ENCODE measurements at places on chromosomes 3 and 15.
A peak's percentile ranks its signal among the peaks of the same experiment; 100 is the strongest.

DNA sequence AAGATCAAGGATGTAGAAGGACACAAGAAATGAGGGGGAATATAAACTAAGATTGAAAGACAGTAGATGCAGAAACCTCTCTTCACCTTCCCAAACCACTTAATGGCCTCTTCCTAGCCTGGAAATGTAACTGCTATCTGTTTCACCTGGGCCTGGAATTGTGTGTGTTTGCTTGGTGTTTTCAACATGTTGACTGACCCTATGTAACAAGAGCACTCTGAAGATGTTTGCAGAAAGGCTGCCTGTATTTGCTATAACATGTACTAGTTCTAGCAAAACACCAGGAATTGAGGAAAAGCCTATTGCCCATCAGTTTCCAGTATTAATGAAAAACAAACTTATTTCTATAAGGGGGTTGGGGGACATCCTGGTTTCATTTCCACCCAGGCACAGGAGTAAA lies 248.3 kb downstream of the WDR72 start:
- DNase-seq: no peak

DNA sequence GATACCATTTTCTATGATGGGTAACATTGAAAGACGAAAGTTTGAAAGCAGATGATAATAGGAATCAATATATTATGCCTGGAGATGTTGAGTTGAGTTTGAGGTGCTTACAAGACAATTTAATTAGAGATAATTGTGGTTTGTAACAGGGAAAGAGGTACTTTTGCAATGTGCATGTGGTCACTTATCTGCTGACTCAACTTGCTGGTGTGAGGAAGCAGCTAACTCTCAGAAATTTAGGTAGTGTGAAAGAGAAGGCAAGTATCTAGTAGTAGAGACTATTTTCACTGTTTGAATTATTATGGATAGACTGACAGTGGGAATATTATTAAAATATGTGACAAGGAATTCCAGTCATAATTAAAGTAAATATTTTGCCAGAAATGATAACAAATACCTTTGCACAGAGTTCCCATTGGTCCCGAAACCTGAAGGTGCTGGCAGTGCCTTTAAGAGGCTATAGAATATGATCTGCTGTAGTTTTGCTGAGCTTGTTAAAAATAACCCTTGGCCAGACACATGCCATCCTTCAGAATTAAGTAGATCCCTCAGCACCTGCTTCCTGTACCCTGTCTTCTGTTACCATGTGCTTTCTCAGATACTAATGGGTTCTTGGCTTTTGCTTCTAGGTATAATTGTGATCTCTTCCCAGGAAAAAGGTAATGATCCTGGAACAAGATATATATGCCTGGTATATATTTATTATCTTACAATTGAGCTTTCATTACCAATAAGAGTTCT lies 315.9 kb downstream of the BCHE start:
- DNase-seq: no peak

DNA sequence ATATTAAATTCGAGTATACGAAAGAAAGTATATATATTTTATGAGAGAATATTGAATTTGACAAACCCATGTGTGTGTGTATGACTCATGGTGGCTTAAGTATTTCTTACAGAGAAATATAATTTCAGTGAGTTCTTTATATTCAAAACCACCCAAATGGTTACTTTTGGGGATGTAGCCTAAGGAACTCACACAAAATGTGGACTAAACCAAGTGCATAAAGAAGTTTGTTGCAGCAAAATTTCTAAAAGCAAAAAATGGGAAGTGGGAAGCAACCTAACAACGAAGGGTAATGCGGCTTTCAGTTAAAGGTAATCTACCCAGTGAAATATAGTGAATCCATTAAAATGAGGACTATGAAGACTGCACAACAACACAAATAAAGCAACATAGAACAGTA lies 277.1 kb downstream of the EDEM1 start:
- DNase-seq: no peak

DNA sequence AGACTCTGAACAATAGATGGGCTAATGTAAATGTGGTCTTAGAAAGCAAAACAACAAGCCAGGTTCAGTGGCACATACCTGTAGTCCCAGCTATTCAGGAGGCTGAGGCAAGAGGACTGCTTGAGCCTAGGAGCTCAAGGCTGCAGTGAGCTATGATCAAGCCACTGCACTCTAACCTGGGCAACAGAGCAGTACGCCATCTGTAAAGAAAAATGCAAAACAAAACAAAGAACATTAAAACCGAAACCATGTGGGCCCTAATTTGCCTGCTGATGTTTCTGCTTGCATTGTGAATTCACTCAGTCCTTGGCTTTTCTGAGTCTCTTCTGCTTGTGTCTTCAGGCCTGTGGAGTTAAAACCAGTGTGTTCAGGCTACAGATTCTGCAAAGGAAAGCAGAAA lies 56.7 kb downstream of the CCNL1 start:
- no peak for DNase-seq

- no peak for DNase-seq
Measured at GRCh38 chr15:71304681-71305080, 189.4 kb downstream of the THSD4 start.

DNA sequence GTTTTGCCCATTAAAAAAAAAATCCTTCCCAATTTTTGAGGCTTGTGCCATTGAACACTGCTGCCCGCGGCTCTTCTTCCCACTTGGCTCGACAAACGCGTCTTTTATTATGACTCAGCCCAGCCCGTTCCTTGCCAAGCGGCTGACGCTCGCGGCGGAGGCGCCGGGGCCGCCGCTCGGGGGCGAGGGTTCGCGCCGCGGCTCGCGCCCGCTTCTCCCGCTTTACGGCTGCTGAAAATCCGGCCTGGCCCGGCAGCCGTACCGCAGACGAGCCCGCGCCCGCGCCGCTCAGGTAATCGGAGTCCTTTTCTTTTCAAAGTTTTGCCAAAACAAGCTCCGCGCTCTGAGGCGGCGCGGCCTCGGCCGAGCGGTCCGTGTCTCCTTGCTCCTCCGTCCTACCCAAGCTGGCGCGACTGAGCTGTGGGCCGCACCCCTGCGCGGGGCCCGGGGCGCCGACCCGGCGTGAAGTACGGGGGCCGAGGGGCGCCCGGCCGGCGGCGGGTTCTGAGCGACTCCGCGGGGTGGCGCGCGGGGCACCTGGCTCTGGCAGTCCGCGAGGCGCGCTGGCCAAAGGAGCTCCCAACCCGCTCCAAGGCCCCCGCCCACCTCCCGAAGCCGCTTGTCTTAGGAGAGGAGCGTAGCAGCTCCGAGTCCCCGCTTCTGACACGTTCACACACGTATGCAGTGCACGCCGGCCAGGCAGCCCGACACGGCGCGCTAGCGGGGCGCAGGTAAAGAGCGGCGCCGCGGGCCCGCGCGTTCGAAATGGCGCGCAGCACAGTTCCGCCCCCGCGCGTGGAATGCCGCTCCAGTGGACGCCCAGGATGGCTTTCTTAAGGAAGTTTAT lies 418.2 kb upstream of the NAALADL2 start:
- peak; percentile 82 for DNase-seq

- peak; percentile 81 for DNase-seq
Measured at GRCh38 chr3:129160891-129161859, at the start of gene ISY1. TSS of gene ISY1 (minus strand) at chr3:129161063. CDS start at chr3:129160975, 88 bp downstream.

DNA sequence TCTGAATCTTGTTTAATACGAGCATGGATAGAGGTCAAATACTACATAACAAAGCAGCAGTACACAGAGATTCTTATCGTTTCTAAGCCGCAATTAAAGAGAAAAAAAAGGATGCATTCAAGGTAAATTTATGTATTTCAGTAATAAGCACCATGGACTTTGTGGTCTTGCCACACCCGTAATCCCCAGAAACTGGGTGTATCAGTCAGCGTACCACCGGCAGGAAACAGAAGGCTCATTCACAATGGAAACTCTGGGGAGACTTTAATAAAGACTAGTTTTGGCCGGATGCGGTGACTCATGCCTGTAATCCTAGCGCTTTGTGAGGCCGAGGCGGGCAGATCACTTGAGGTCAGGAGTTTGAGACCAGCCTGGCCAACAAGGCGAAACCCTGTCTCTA lies 81.9 kb upstream of the ZNF280D start:
- DNase-seq: no peak

- DNase-seq: no peak
Measured at GRCh38 chr15:40785814-40786213, 16.0 kb downstream of the C15orf62 start.

- DNase-seq: no peak
Measured at GRCh38 chr15:55823191-55823670, 80.3 kb upstream of the PRTG start.

GRCh38 chr3:36923981-36924743 lies 20.7 kb downstream of the TRANK1 start:
- DNase-seq: no peak

Measured in breast epithelium (tissue), 4 donors.